ENCODE measurements at places on chromosomes 1 and 21.

DNA sequence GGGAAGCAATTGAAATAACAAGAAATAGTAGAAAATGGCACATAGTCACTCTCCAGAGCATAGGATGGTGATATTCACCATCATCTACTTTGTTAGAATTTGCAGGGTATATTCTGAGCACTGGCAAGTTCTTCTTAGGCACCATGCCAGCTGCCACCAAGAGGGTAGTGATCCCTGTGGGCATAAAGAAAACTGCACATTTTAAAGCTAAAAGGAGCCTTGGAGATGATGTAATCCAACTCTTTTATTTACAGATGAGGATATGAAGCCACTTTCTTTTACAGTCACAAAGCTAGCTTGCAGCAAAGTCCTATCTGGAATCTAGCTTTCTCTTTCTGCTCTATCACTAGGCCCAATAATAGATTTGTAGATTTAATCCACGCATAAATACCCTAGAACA is 69.0 kb downstream of the PTGER3 start:
- DNase-seq: no peak

GRCh38 chr1:47181095-47181954 is 8.5 kb downstream of the PDZK1IP1 start:
- DNase-seq: no peak

GRCh38 chr1:169367096-169367685 is 406 bp downstream of the NME7 start:
- DNase-seq: no peak

GRCh38 chr21:42291751-42292562 is 23.3 kb downstream of the TFF3 start:
- no peak for DNase-seq

- DNase-seq: no peak
Measured at GRCh38 chr1:25682059-25682601, 65.5 kb downstream of the MAN1C1 start.

- no peak for DNase-seq
Measured at GRCh38 chr1:85316321-85316720, 39.9 kb upstream of the BCL10 start.

GRCh38 chr1:53629101-53629691 is 109.8 kb downstream of the GLIS1 start:
- DNase-seq: no peak

- no peak for DNase-seq
Measured at GRCh38 chr1:223700388-223700918, 11.9 kb upstream of the CAPN2 start.

DNA sequence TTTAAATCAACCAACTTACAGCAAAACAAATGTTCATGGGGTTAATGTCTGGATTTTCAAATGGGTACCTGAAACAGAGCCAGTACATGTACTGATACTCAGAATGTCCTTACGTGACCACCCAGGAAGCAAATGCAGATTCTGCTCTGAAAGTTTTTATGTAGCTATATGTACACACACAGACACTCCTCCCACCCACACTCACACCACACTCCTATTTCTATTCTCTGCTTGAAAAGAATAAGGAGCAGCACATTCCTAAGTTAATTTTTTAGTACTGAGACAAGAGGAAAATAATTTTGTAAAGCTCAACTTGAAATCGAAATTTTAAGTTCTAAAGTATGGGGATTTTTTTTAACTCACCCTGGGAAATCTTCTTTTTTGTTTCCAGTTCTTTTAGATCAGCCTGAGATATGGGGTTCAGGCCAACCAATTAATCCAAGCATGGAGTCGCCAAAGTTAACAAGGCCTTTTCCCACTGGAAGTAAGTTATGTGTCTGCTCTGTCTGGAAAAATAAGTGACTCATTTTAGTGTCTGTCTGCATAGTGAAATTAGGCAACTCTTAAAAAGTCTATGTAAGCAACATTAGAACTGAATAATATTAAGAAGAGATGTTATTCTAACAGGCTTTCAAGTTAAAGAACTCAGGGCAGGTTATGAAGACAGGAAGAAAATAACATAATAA is 75.5 kb upstream of the DYNLT5 start:
- no peak for DNase-seq

- DNase-seq: no peak
Measured at GRCh38 chr1:89146721-89147120, 20.8 kb upstream of the GBP2 start.

DNA sequence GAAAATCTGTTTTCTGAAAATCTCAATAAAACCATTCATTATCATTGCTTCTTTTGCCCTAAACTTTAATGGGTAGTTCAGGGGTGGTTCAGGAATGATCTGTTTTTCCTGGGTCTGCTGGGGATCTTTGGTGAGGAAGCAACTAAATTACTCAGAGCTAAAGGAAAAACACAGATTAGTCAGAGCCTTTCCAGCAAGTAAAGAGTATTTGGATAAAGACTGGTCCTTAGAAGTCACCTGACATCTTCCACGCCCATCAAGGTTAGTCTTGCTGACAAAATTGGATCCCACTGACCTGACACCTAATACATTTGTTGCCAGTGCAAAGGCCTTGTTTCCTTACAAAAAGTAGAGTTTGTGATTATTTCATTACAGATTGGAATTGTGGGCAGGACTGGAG is 24.2 kb downstream of the HSPA13 start:
- DNase-seq: no peak

GRCh38 chr1:82861749-82862148 is 1061.0 kb downstream of the ADGRL2 start:
- no peak for DNase-seq

DNA sequence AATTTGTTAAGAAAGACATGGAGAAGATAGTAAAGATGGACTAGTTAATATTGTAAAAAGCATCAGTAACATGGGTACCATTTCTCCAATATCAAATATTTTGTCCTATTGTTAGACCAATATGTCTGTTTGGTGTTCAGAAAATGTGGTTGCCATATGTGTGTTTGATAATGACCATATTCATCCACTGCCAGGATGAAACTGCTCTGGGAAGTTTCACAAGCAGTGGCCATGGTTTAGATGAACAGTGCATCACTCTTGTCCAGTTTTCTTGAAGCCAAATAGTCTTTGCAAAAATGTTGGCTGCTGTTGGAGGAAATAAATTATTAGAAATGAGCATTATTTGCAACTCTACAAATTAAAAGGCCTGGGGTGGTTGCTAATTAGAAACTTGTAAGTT is 333.8 kb downstream of the NUF2 start:
- no peak for DNase-seq

DNA sequence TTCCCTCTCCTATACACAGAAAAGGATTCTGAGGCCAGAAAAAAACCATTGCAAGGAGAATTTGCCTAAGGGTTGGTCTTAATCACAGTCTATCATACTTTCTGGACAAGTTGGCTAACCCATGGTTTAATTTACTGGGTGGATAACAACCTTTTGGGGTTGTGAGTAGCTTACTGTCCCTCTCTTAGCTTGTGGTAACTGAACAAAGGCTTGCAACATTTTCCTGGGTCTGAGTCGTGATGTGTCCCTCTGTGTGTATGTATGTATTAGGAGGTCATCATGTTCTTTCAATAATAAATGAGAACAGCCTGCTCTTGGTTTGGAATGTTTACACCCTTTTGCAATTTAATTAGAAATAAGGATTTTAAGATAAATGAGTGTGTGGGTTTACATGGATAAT is 36.7 kb downstream of the PAPPA2 start:
- DNase-seq: no peak

GRCh38 chr1:27379564-27380122 is 3.5 kb downstream of the CD164L2 start:
- DNase-seq: no peak

DNA sequence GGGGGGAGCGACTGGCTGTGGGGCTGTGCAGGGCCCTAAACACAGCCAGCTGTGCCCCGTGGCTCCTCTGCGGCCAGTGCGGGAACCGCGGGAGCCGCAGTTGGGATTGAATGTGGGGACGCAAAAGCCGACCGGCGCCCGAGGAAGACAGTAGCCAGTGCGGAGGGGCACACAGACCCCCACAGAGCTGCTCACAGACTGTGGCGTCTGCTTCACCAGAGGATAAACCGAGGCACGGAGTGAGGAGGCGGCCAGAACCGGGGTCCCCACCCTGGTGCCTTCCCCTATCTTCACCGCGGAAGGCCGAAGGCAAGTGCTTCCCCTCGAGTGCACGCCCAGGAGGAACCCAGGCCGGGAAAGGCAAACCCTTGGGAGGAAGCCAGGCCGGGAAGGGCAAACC is 8.7 kb upstream of the TMEM52 start:
- no peak for DNase-seq

Data from HuH-7.5 (cell line).